Gastroesophageal sphincter (tissue), 4 donors: ENCODE measurements at places on chromosomes 5 and 9.

DNA sequence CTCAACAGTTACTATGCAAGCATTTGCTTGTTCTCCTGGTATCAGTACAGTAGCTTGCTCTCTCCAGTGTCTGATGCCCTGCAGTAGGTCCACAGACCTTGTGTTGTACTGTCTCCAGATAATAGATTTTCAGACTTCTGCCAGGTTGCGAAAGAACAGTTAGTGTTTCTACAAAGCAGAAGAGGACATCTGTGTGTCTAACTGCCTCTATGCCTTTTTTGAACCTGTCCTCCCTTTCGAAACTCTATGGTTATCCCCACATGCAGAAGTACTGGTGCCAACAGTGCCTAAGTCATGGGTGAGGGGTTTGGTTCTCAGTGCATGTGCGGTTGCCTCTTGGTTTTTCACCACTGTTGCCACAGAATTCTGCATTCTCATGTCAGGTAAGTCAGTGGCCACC, 45.9 kb downstream of the KCNN2 start:
- ATAC-seq, result no peak

- ATAC-seq, result no peak
Observed at GRCh38 chr5:147327421-147327820, 92.6 kb downstream of the STK32A start.

- ATAC-seq, result peak; percentile 57
Observed at GRCh38 chr5:37495668-37496347, 116.7 kb downstream of the WDR70 start.

DNA sequence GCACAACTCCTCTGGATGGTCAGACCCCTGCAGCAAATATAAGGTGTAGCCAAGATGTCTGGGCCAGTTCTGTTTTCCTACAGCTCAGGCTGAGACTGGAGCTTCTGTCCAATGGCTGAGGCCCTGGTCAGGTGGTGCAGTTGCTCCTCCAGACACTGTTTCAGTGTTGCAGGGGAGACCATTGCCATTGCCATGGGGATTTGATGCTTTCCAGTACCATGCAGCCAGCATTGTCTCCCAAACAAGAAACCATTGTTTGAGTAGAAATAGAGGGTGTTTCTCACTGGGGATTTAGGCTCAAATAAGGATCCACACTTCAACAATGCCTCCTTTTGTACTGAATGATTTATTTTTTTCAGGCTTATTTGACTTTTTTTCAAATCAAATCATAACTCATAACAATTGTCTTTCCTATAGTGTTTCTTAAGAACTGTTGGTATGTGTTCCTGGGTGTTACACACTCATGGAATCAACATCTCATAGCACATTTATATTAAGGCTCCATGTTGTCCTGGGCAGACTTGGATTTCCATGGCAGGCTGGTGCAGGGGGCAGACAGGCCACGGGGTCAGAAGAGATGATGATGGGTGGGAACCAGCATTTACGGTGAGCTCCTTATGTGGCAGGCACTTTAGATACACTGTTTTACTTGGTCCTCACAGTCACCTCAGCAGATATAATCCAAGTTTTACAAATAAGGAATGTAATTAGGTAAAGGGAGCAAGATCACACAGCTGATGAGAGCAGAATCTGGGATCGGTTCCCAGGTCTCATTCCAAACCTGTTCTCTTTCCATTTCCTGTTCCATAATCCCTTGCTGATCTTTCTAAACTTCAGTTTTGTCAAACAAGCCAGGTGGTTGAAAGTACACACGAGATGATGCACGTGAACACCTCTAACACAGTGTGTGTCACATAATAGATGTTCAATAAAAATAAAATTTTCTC, 95.9 kb upstream of the GNAQ start:
- ATAC-seq, result no peak

DNA sequence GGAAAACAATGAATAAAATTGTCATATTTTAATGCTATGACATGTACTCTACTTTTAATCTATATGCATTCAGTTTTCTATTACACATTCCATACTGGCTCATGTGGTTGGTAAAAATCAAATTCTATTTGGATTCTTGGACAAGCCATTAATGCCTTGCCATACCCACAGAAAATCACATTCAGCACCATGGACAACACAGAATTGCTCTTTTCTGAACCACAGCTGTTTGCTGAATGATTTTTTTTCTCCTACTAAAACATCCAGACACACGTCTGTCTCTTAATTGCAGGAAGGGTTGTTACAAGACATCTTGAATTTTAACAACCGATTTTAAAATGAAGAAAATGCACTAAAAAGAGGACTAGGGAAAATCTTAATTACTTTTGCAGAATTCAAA, 675.6 kb downstream of the BRINP1 start:
- no peak for ATAC-seq

DNA sequence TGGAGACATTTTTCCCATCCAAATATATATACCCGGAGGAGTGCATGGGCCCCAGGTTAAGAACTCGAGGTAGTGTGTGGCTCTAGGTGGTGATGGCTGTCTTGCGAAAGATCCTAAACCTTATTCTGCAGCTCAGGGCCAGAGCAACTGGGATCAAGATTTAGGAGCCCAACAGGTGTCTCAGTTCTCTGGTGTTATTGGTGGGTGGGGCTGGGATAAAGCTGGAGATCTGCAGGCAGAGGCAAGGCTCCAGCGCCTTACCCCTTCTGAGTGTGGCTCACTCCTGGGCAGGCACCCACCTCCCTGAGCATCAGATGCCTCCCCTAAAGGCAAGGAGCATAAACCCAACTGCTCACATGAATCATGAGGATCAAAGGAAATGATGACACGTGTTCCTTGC, 11.2 kb downstream of the UBE2QL1 start:
- ATAC-seq, result no peak

DNA sequence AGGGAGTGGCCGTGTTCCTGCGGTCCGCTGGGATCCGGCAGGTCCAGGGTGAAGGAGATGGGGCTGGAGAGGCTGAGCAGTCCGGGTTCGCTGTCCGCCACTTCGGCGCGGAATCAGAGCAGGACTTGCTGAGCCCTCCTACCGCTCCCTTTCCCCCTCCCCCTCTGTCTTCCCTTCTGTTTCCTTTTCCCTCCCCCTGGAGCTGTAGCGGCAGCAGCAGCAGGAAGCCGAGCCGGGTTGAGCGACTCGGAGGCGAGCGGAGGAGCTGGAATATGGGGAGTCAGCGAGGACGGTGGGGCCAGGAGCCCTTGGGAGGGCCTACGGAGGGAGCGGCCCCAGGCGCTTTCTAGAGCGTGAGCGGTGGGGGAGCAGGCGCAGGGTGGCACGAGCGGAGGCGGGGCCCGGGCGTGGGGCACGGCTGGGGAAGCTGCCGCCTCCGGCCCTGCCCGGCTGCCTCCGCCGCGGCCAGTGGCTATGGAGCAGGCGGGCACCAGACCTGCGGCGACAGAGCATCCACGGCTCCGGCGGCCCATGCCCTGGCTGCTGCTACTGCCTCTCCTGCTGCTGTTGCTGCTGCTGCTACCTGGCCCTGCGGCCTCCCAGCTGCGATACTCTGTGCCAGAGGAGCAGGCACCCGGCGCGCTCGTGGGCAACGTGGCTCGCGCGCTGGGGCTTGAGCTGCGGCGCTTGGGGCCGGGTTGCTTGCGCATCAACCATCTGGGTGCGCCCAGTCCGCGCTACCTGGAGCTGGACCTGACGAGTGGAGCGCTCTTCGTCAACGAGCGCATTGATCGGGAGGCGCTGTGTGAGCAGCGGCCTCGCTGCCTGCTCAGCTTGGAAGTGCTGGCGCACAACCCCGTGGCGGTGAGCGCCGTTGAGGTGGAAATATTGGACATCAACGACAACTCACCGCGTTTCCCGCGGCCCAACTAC, at the start of gene PCDHAC2:
TSS of gene PCDHAC2 (plus strand) at position 184 of the 933 bp plus-strand sequence. CDS start at position 475, 291 bp downstream.
- ATAC-seq, result peak; percentile 88

DNA sequence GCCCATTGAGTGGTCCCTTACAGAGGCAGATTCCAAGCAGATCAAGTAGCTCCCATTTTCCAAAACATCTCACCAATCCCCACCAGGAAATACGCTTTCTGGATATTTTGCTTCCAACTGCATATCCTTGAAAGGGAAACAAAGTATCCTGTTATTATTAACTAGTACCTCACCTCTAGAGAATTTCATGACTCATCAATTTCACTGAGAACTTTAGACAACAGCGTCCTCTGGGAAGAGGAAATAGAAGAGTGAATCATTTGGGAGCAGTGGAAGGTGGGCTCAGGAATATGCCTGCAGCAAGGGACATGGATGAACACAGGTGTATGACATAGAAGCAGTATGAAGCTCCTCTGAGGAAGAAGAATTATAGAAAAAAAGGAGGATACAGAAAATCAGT, 186.7 kb downstream of the MARCHF11 start:
- no peak for ATAC-seq

DNA sequence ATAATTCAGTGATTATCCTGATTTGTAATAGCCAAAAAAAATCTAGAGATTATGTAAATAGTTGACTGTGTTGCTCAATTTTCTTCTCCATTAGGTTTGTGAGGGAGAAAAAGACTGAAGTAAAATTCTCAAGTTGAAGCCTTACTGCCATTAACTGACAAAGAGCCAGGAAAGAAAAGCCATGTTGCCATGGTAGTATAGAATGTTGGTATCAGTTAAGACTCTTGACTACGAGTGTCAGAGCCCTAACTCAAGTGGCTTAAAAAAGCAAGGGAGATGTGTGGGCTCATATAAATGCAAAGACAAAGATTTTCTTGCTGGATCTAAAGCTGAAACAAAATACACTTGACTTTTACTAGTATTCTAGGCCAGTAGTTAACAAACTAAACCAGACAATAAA, 571.7 kb downstream of the KCTD16 start:
- no peak for ATAC-seq

DNA sequence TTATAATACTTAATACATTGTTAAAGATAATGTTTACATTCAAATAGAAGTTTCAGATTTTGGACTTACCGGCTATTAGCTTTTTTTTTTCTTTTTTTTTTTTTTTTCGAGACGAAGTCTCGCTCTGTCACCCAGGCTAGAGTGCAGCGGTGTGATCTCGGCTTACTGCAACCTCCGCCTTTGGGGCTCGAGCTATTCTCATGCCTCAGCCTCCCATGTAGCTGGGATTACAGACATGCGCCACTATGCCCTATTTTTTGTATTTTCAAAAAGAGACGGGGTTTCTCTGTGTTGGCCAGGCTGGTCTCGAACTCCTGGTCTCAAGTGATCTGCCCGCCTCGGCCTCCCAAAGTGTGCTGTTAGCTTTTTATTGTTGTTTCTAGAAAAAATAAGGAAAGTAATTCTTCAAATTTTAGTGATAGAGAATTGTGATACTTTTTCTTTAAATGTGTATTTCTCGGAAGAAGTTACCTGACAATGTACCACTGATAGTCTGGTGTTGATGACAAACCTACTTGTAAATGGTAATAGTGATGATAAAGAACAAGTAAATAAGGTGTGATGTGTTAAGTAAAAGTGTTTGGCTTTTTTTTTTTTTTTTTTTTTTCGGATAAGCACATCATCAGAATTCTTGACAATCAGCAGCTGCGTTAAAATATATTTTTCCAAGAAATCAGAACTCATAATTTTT, 2.7 kb downstream of the CDC42SE2 start:
- ATAC-seq, result no peak

- ATAC-seq, result no peak
Observed at GRCh38 chr5:17761326-17761725, 127.1 kb downstream of the TAF11L14 start.
